ENCODE measurements at places on chromosomes 6 and 20.

- no peak for DNase-seq
These were observed 6.2 kb upstream of the FLRT3 start for GRCh38 chr20:14343491-14344065.

DNA sequence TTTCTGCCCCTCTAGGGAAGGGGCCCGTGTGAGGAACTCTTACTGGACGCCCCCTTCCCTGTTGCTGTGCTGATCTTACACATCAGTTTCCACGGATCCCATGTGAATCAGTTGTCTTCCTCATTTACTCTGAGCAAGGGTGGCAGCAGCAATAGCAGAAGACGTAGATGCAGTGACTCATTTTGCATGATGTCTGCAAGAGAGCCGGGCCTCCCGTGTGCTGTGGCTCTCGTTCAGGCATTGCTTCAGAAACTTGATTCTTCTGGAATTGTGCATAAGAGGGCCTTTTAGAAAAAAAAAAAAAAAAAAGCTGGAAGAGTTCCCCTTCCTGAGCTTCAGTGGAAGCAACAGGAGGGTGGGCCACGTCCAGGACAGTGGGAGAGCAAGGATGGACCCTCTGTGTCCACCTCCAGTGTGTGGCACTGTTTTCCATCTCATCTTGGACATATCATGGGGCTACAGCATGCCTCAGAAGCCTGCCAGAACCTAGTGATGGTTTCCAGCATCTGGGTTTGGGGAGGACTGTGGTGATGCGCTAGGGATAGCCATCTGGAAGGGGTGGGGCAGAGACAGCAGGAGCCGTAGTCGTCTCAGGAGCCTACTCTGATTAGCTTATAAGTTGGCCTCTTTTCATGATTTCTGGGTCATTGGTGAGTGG lies 62.1 kb downstream of the FOXO3 start:
- DNase-seq = no peak

GRCh38 chr20:44601801-44602204 lies 19.4 kb downstream of the PKIG start:
- DNase-seq = no peak

DNA sequence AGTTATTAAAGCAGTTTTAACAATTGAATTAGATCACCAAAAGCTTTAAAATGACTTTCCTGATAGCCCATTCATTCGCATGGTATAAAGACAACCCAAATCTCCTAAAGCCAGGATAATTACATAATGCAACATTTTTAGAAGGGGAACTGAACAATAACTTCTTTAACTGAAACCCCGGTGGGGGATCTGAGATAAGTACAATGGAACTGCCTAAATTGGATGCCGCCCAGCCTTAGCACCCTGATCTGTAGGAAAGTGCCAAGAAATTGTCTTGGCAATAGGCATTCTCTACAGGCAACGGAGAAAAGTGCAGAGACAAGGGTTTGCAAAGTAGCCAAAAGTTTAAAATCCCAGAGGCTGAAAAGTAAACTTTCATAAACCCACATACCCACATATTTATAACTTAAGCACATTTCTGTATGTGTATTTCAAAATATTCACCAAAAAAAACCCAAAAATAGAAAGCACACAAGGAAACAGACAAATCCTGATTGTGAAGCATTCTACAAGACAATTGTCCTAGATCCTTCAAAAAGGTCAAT lies 98.8 kb upstream of the BEND6 start:
- no peak for DNase-seq

- DNase-seq = no peak
These were observed 75.7 kb downstream of the NCOA7 start for GRCh38 chr6:125866433-125866832.

GRCh38 chr20:16580147-16580546 lies 6.9 kb upstream of the KIF16B start:
- DNase-seq = no peak

GRCh38 chr6:142409794-142410193 lies 108.0 kb downstream of the ADGRG6 start:
- DNase-seq = no peak

DNA sequence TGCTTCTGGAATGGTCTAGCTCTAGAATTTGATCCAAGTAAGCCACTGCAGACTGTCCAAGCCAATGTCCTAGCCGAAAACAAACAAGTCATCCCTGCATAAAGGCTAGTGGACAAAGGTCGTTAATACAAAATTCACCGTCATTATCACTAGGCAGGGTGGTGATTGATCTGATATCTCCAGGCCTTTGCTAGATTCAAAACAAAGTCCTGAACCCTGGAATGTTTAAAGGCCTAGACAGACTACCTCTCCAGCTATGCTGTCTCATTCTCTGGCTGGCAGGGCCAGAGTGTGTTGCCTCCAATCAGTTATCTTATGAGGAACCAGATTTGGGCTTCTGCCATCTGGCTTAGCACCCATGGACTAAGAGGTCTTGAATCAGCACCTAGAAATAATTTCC lies 38.3 kb downstream of the MAP7 start:
- no peak for DNase-seq

- DNase-seq = no peak
These were observed 32.1 kb upstream of the JAG1 start for GRCh38 chr20:10705801-10706459.

DNA sequence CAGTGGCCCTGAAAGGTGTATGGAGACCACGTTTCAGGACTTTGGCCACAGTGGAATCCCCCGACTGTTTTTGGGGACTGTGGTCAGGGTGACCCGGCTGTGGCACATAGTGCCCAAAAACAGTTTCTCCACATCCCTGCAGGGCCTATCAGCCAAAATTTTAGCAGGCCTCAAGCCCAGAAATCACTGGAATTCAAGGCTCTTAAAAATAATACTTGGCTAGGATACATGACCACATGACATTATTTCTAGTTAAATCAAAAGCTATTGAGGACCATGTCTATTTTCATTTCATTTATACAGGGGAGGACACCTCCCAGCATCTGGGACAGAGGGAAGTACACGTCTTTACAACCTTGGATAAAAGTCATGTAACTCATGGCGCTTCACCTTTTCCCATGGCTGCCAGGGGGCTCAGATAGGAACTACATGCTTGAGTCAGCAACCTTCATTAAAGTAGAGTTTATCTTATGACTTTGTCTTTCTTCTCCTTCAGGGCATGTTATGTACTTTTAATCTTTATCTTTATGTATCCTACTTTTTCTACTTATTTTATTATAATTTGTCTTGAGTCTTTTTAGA lies 70.8 kb upstream of the CD93 start:
- DNase-seq = no peak

- no peak for DNase-seq
These were observed 110.0 kb downstream of the QRSL1 start for GRCh38 chr6:106739387-106739786.

- DNase-seq = no peak
These were observed 424.6 kb upstream of the PTCHD4 start for GRCh38 chr6:48535582-48536009.

GRCh38 chr6:88683734-88684133 lies 279.7 kb downstream of the RNGTT start:
- DNase-seq = no peak

DNA sequence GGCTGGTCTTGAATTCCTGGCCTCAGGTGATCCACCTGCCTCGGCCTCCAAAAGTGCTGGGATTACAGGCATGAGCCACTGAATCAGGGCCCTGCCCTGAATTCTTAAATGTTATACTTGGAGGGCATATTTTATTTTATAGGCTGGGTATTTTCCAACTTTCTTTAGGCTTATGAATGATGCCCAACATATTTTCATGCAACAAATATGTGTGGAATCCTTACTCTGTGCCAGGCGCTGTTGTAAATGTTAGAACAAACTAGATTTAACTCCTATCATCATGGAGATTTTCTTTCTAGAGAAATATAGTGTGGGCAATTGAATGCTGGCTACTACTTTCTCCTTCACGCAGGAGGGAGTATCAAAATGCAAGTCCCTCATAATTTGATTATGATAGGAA lies 71.2 kb downstream of the SAMD5 start:
- no peak for DNase-seq

- no peak for DNase-seq
These were observed 2.3 kb downstream of the MANBAL start for GRCh38 chr20:37291724-37292126.

DNA sequence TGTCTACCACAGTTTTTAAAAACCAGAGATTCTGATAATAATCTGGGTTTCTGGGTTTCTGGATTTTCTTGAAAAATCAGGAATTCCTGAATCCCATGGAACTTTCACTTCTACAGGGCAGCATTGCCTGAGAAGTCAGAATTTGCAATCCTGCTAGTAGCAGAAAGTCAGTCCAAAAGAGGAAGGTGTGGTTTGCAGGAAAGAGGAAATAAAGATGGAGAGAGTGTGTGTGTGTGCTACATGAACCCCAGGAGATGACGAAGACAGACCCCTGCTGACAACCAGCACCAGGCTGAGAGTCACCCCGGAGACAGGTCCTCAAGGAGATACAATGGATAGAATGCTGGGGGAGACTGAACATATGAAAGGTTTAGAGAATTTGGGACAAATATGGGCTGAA lies 44.9 kb downstream of the PRND start:
- DNase-seq = no peak

DNA sequence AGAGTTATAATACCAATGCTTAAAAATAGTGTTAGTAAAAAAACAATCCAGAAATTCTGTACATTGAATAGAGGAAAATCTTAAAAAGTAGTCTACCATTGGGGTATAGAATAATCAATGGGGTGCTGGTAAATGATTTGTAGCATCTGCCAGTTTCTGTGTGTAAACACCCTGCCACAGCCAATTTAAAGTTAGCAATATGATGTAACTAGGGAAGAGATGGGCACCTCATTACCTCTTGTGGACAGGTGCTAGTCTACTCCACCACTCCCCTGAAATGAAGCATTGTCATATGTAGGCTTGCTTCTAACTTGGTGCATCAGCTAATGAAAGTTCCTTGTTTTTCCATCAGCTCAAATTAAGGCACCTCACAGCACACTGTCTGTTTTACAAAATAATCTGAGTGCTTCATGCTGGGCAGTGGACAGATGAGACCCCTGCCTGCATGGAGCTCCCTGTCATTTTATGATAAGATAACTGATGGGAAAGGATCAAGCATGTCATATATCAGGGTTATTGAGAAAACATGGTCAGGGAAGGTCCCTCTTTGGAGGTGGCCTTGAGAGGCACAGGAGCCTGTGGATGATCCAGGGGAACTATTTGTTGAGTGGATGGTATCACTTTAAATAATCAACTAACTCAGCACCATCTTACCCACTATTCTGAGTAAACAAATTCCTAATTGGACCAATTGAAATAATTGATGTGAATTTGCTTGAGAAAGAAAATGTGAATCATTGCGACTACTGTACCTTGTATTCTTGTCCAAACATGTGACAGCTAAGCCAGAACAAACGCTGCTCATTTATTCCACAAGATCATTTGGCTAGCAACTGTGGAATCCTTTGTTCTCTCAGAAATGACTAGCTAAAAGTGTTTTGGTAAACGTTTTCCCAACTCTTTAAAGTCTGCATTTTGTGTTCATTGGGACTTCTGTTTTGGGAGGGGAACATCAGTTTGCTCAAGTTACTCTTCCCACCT lies 45.9 kb upstream of the CSE1L start:
- DNase-seq = no peak

- no peak for DNase-seq
These were observed 1.1 kb upstream of the MBOAT1 start for GRCh38 chr6:20213271-20213798.
